Stimulated activated CD8-positive, alpha-beta memory T cell treated with anti-CD3 and anti-CD28 coated beads, Interleukin-4, amount 100 ng/mL, for 48 hours (primary cell): ENCODE measurements at places on chromosomes 1 and 21.

DNA sequence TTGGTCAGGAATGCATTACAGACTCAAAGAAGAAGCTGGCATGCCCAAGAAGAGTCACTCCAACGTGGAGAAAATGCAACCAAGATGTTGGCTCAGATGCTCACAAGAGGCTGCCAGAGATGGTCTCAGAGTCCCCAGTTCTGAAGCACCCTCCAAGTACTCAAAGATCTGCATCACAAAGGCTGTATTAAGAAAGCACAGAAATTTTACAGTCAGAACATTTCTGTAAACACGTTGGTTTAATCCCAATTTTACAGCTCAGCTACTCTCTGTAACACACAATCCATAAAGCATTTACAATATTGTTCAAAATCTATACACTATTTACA lies 69.4 kb downstream of the CDC7 start:
- DNase-seq: no peak

- DNase-seq: no peak
Measured at GRCh38 chr1:32894019-32894600, 7.1 kb downstream of the TMEM54 start.

- no peak for DNase-seq
Measured at GRCh38 chr1:90726986-90727480, 9.9 kb upstream of the BARHL2 start.

- DNase-seq: no peak
Measured at GRCh38 chr1:31036749-31037500, 28.6 kb downstream of the PUM1 start.

DNA sequence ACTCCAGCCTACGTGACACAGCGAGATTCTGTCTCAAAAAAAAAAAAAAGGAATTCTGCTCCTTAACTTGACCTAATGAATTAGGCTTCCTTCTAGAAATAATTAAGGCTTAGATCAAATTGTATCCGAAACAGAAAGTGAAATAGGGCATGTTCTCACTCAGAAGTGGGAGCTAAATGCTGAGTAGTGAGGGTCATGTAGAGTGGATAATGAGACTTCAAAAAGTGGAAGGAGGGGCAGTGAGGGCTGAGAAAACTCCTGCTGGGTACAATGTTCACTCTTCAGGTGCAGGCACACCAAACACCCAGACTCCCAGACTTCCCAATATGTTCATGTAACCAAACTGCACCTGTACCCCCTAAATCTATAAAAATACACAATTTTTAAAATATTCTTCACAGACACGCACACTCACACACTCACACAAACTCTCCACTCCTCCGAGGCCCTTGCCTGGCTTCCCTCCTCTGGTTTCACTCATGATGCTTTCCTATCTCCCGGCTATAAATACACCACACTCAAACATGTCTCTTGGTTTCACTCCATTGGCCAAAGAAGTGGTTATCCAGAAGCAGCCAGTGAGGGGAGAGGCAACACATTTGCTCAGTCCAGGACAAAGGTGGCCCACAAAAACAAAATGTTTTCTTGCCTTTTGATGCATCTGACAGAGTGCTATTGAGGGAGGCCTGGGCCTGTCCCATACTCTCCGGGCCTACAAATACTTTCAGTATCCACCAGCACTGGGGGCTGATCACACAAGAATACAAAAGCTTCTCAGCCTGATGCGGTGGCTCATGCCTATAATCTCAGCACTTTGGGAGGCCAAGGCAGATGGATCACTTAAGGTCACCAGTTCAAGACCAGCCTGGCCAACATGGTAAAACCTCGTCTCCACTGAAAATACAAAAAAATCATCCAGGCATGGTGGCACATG lies 249.2 kb downstream of the TOMM20 start:
- DNase-seq: no peak

DNA sequence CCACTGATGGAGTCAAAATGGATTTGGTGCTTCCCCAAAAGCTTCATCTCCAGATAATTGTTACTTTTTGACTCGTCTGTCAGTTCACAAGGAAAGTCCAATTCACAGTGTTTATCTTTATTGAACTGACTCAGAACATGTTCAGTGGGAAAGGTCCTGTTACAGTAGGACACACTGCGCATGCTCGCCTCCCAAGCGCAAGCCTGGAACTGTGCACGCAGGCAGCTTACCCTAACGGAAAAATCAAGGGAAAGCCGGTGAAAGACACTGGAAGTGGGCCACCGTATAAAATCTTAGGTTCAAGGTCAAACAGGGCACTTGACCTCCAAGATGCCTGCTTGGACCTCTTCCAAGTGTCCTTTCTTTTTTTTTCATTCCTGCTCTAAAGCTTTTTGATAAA lies 174.6 kb downstream of the USP25 start:
- DNase-seq: no peak

DNA sequence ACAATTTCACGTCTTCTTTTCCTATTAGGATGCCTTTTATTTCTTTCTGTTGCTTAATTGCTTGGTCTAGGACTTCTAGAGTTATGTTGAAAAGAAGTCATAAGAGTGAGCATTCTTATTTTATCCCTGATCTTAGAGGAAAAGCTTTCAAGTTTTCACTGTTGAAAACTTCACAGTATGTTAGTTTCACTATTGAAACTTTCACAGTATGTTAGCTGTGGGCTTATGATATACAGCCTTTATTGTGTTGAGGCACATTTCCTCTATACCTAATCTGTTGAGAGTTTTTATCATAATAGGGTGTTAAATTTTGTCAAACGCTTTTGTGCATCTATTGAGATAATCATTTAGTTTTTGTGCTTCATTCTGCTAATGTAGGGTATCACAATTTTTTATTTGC lies 227.1 kb downstream of the LHX8 start:
- no peak for DNase-seq

DNA sequence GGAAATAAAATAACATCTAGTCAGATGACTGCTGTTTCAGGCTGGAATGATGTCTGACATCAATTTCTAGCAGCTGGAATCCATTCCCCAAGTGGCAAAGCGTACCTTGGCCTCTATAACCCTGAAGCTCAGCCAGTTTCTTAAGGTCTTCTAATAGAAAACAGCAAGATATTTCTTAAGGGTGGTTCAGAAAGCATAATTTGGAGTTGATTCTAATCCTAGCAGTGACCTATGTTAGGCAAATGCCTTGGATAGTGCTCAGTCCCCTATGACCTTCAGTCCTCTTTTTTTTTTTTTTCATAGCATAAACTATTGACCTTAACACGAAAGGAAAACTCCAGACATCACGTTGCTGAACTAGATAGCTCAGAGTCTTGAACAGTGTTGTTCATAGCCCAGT lies 56.5 kb downstream of the LAMC2 start:
- DNase-seq: no peak

- DNase-seq: no peak
Measured at GRCh38 chr1:245382981-245383380, 228.2 kb downstream of the KIF26B start.

DNA sequence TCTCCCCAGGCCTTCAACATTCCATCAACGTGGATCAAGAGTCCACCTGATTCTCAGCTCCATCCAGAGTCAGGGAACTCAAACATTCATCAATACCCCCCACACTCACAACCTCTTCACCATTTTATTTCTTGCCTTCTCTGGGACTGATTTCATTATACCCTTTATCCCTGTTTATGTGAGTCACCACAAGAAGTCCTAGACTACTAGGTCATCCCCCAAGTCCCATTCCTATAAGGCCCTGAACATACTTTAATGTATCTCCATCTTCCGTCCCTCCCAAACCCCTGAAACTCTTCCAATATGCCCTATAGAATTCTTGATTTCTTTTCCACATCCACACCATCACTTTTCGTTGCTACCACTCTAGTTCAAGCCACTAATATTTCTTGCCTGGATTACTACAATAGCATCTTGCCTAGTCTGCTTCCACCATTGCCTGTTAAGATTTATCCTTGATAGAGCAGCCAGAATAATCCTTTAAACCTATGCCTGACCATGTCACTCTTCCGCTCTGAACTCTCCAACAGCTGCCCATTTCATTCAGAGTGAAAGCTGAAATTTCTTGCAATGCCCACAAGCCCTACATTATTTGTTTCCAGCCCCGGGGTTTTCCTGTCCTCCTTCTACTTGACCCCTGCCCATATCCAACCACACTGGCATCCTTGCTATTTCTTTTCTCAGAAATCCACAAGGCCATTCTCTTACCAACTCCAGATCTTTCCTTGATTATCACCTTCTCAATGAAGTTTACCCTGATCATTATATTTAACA lies 9.4 kb upstream of the SAMD13 start:
- DNase-seq: no peak

DNA sequence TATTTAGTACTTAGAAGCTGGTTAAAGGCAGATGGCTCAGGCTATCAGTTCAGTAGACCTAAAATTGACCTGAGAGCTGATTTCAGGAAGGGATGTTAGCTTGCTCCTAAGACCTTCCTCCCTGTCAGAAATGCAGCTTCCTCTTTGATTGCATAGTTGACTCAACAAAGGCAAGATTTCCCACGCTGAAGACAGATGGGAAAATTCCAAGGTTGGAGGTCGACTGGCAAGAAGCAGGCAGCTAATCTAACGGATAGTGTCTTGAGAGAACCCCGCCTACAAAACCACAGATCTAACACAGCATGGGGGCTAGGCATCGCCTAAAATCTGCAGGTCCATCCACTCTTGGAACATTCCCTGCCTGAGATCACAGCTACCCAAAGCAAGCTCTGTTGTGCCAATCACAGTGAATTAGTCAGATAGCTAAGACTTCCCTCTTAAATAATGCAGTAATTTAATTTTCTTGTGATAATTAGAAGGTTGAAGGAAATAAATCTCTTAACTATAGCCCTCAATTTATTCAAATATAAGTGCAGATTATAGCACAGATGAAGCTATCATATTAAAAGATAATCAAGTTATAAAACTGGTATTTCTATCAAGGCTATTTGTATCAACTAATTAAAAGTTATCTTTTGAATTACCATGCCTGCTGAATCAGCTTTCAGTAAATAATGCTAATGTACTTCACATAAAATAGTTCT lies 357.8 kb upstream of the SGIP1 start:
- no peak for DNase-seq

GRCh38 chr1:77313491-77313890 lies 31.7 kb downstream of the AK5 start:
- DNase-seq: peak; percentile 38

- DNase-seq: peak; percentile 25
Measured at GRCh38 chr21:20882462-20883407, 115.5 kb upstream of the NCAM2 start.

GRCh38 chr21:41895643-41896493 lies 16.7 kb upstream of the PRDM15 start:
- peak; percentile 59 for DNase-seq

DNA sequence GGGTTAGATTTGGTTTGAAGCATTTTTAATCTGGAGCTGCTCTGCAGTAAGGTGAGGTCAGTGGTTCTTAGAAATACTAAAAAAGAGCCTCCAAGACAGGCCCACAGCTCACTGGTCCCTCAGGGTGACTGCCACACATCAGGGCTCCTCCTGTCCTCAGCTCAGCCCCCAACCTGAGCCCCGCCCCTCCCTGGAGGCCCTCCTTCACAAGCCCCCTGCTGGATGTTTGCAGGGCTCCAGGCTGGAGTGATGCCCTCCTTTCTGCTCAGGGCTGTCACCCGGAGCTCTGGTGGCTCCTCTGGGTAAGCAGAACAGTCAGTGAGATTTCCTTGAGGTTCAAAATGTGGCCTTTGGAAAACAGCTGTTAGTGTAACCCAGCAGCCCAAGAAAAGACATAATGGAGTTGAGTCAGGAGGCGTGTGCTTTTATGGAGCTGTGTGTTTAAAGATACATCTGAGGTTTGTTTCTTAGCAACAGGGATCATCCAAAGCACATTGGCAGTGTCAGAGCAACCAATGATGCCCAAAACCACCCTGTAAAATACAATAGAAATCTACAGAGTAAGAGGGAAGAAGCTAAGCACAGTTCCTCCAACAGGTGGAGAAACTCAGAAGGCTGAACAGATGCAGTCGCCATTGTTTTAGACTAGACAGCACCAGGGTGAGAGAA lies 21.4 kb downstream of the STUM start:
- DNase-seq: peak; percentile 52

DNA sequence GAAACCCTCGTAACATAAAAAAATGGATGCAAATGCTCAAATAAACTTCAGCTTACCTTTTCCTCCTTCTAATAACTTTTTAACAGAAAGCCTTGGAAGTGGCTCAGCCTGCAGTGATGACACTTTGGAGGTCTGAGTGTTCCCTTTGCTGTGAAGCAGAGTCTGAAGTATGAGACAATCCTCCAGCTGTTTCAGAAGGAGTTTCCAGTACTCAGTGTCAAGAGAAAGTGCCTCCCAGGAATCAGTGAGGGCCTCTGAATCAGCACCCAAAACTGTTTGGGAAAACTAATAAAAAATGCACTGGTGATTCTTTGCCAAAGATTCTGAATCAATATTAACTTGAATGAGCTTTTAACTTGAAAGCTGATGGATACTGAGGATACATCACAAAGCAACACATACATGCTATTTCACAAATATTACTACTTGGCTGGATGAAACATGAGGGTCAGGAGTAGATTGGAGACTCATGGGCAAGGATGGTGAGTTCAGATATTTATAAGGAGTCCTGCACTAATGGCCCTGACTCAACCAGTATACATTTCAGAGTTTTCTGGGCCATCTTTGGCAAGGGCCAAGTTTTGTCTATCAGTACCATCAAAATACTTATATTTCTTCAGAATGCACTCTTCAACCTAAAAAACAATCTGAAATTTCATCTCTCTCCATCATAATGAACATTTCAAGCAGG lies 77.0 kb downstream of the IARS2 start:
- DNase-seq: no peak

- no peak for DNase-seq
Measured at GRCh38 chr1:2597441-2598328, 11.1 kb downstream of the PRXL2B start.

DNA sequence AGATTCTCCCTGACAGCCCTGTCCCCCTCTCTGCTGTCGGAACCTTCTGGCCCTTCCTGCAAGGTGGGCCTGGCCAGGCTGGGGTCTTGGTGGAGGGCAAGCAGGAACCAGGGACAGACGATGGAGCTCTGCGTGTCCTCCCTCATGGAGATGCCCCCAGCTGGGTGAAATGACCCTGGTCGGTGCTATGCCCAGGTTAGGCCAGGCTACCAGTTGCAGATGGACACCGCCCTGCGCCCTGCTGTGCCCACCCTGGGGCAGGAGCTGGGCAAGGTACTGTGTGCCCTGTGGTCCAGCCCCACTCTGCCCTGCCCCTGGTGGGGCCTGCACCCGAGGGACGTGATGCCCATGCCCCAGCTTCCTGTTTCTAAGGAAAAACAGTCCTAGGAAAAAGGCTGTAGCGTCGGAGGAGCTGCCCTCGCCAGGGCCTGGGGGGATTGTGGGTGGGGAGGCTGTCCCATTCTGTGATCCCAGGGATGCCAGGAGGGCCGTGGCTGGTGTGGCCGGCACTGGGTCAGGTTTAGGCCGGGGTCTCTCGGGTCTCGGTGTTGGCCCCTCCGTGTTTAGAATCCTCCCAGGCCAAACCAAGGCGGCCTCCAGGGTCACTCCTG lies 77.6 kb downstream of the MORN1 start:
- no peak for DNase-seq
